ENCODE measurements at places on chromosomes 12 and 14. TPM values are rescaled to one million over a fixed set of nuclear protein-coding genes. Genes with fewer than 3 reads are reported as not detected.

- DNase-seq, result no peak
Observed at GRCh38 chr14:31596342-31597095, 35.3 kb downstream of the NUBPL start.

GRCh38 chr14:70685474-70686197 is 43.9 kb downstream of the TTC9 start:
- no peak for DNase-seq

The SLC25A47 gene
- not detected for total RNA-seq

The SAV1 gene
- total RNA-seq, result 13.6 TPM

DNA sequence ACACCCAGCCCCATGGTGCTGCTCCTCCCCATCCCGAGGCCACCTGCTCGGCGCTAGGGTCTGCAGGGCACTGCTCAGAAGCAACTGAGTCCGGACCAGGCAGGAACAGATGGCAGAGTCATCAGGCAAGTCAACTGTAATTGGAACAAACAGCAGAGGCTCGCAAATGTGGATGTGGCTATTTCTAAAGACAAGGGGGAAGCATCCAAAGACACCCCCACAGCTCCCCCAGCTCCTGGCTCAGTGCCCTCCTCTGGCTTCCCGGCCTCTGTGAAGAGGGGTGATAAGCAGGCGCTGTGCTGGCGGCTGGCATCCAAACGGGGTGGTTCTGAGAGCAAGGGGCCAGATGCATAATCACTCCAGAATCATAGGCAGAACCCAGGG is 125.6 kb downstream of the PIWIL1 start:
- no peak for DNase-seq

- DNase-seq, result no peak
Observed at GRCh38 chr14:60133487-60133886, 31.7 kb downstream of the DHRS7 start.

The HOXC12 gene
- total RNA-seq, result not detected

DNA sequence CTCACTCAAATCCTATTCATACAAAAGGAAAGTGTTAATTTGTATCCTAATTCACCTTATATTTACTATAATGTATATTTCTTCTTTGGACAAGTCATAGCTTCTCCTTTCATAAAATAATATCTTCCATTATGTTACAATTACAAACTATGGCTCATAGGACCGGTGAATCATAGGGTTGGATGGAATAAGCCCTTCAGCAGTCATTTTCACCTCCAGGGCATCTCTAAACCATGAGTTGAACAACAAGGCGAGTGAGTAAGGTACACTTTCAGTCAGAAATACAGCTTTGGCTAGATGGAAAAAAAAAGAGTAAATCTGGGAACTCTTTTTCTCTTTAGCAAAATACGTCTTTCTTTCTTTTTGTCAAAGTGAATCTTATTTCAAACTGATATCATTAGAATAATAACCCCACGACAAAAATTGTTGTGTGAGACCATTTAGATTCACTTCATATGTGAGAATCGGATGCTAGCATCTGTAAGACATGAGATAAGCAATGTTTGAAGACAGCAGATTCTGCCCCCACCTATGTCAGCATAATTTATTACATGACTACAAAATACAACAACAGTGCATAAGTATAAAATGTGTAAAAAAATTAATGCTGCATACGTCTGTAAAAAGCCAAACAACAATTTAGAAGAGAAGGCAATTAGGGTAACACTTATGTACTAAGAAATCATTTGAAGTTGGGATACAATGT is 184.4 kb upstream of the SLC38A2 start:
- DNase-seq, result peak; percentile 29

DNA sequence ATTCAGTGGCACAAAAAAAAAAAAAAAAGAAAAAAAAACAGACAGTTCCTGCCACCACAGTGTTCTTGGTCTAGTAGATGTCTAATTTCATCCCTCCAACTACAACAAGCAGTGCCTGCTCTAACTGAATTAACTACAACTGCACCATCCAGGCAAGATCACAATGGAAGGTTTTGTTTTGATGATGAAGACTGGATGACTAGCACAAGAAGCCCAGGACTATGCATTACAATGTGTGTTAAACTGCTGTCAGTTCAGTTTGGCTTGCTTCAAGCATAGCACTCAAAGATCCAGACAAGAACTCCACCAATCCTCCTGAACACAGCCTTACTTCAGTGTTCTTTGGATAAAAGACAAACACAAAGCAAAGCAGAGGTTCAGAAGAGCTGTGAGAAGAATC is 279.9 kb downstream of the GRIN2B start:
- DNase-seq, result no peak

- no peak for DNase-seq
Observed at GRCh38 chr14:54672688-54673087, 105.8 kb downstream of the SAMD4A start.
